NCI-H774 (cell line): ENCODE measurements at places on chromosomes 7 and 10.

DNA sequence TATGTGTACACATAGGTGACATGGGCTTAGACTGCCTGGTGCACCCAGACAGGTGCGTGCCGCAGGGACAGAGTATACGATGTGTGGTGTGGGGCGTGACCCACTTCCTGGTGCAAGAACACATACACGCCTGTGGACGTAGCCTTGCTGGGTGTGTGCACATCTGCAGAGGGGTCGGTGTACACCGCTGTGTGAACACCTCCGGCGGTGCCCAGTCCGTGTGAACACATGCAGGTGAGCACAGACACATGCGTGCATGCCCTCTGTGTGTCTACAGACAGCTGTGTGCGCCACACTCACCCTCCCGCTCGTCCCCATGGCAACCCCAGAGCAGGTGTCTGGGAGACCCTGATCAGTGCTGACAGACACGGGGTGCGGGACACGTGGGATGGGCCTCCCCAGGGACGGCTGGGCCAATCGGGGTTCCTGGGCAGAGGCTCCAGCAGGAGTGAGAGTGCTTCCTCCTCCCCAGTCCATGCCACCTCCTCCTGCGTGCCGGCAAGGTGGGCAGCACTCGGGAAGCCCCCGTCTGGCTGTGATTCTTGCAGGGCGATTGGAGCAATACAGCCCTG lies 23.4 kb downstream of the ELFN1 start:
- DNase-seq, result peak; percentile 23

- no peak for DNase-seq
Measured at GRCh38 chr7:28607855-28608193, 195.5 kb downstream of the CREB5 start.

GRCh38 chr7:150955519-150956394 lies 22.4 kb downstream of the KCNH2 start:
- no peak for DNase-seq

GRCh38 chr10:98589691-98590090 lies 143.0 kb upstream of the HPS1 start:
- no peak for DNase-seq

DNA sequence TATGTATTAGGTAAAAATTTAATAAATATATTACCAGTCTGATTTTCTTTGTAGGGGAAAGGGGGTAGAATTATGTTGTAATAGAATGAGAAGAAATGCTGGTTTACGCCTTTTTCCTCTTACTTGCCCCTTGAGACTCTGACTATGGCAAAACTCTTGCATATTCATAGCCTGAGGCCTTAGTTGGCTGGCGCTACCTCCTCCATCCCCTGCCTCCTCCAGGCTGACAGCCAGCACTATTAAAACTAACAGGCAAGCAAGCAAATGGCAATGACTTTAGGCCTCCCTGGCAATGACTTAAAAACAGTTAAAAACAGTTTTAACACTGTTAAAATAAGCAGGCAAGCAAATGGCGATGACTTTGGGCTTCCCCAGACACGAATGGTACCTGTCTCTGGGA lies 14.4 kb downstream of the PKD2L1 start:
- DNase-seq, result no peak

DNA sequence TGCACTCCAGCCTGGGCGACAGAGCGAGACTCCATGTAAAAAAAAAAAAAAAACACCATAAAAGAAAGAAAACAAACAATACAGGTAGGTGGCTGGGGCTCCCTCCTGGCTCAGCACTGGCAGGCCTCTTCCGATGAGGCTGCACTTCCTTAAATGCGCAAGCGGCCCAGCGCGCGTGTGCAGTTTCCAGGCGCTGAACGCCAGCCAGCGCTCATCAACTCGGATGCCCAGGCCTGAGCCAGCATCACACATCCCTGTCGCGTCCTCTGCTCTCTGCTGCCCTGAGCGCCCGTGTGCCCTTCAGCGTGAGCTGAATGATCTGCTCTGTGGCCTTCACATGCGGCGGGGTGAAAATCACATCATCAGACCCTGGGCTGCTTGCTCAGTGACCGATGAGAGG lies 31.8 kb downstream of the NUDT1 start:
- no peak for DNase-seq

DNA sequence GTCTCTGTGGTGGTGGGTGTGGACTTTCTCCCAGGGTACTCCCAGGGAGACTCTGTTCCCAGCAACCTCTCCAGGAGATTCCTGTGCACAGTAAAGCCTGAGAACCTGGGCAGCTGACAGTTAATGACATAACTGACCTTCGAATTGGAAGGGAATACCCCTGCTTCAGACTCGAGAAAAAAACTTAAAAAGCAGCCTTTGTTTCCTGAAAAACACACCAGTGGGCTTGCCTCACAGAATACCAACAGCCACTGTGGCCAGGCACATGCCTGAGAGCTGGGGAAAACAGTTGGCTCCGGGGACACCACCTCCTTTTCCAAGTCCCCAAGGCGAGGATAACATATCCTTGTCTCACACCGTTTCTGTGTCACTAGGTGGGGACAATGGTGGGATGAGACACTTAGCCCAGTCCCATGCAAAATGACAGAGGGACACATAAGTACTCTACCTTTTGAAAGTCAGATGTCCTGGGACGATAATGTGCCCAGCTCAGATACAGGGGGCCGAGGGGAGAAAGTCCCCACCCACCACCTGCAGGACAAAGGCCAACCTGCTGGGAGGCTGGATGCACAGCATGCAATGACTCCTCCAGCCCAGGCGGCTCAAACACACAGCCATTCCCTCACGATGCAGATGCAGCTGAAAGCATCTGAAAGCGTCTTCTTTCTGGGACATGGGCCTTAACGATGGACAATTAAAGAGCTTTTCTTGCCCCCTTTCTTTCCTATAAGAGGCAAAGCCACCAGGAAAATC lies 65.6 kb downstream of the HIPK2 start:
- DNase-seq, result no peak

DNA sequence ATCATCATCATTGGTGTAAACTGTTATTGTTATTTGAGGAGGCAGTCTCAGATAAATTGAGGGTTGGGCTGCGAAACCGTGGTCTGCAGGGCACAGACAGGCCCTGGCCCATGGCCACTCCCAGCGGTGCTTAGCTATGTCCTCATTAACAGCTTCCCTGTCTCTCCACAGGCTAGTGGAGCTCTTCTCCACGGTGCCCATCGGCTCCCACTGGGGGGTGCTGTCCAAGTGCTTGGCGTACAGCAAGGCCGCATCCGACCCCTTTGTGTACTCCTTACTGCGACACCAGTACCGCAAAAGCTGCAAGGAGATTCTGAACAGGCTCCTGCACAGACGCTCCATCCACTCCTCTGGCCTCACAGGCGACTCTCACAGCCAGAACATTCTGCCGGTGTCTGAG lies 21.6 kb downstream of the GPR26 start:
- DNase-seq, result no peak

- no peak for DNase-seq
Measured at GRCh38 chr10:77602231-77602912, 35.2 kb downstream of the KCNMA1 start.

GRCh38 chr7:4241791-4242190 lies 440.3 kb upstream of the FOXK1 start:
- DNase-seq, result no peak

GRCh38 chr10:120022357-120022756 lies 129.8 kb downstream of the SEC23IP start:
- DNase-seq, result no peak

- DNase-seq, result no peak
Measured at GRCh38 chr10:130487566-130487965, 351.4 kb downstream of the GLRX3 start.

DNA sequence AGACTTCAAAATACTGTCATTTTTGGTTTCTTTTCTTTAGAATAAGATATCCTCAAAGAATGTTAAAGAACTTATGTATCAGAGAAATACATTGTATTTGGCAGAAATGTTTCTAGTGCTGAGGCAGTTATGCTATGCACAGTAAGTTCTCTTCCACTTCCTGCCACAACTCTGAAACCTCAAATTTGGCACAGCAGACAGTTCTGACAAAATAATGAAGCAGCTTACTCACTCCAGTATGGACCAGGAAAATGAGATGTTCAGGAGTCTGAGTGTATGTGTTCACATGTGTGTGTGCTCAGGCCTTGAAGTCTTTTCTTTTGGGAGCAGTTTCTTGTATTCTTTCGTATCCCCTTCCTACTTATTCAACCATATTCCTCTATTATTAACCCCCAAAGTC lies 197.0 kb upstream of the AGK start:
- DNase-seq, result no peak

DNA sequence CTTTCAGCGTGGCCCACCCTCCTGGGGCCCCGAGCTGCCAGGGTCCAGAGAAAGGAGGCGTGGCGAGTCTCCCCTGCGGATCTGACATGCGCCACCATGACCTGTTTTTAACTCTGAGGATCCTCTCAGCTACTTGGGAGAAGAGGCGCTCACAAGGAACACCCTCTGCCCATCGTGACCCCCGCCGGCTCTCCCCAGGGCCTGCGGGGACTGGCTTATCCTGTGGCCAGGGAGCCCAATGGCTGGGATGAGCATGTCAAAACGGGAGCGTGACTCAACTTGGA lies 93.7 kb downstream of the EBF3 start:
- DNase-seq, result no peak

DNA sequence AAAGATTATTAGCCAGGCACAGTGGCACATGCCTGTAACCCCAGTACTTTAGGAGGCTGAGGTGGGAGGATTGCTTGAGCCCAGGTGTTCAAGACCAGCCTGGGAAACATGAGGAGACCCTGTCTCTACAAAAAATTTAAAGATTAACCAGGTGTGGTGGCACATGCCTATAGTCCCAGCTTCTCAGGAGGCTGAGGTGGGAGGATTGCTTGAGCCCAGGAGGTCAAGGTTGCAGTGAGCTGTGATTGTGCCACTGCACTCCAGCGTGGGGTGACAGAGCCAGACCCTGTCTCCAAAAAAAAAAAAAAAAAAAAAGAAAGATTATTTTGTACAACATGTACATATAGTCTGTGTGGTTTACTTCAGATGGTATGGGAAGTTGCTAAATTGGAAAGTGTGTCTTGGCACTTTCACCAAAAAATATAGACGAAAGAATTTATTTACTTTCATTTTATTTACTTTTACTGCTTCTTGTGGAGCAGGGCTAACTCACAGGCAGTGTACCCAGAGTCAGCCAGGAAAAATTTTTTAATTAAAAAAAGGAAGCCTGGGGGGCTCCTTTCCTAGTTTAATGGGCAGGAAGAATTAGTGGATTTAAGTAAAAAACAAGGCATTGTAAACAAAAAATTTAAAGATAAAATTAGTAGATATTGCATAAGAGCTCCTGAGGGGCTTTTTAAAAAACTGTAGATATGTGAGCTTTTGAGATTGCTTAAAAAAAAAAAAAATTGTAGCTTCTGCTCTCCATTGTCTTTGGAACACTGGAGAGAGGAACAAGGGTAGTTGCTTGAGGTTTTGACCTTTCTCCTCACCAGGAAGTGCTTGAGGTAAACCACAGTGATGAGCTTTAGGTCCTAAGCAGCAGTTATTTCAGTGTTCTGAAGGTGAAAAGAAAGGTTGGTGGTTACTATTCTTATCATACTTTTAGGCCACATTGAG lies 44.6 kb upstream of the VDAC2 start:
- DNase-seq, result no peak

DNA sequence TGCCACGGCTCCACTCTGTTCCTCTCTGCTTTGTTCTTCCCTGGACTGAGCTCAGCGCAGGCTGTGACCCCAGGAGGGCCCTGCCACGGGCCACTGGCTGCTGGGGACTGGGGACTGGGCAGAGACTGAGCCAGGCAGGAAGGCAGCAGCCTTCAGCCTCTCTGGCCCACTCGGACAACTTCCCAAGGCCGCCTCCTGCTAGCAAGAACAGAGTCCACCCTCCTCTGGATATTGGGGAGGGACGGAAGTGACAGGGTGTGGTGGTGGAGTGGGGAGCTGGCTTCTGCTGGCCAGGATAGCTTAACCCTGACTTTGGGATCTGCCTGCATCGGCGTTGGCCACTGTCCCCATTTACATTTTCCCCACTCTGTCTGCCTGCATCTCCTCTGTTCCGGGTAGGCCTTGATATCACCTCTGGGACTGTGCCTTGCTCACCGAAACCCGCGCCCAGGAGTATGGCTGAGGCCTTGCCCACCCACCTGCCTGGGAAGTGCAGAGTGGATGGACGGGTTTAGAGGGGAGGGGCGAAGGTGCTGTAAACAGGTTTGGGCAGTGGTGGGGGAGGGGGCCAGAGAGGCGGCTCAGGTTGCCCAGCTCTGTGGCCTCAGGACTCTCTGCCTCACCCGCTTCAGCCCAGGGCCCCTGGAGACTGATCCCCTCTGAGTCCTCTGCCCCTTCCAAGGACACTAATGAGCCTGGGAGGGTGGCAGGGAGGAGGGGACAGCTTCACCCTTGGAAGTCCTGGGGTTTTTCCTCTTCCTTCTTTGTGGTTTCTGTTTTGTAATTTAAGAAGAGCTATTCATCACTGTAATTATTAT lies 1.2 kb downstream of the CLDN4 start:
- DNase-seq, result peak; percentile 82
